Bronchus fibroblast of lung (primary cell): ENCODE measurements at places on chromosomes 2 and 18. TPM values are rescaled to one million over a fixed set of nuclear protein-coding genes. Genes with fewer than 3 reads are reported as not detected.

FHL2 gene
- total RNA-seq: 172 and 185 TPM in 2 replicates

MGAT4A gene
- not detected in 2 replicates for total RNA-seq

MEX3C gene
- 25.1 and 27.1 TPM in 2 replicates for total RNA-seq

FAM161A gene
- 1.9 and 3.4 TPM in 2 replicates for total RNA-seq

SEH1L gene
- total RNA-seq: 32.4 TPM in 2 replicates

CRACDL gene
- under 0.01 TPM in 1 of 2 replicates, not detected in the other for total RNA-seq

SLC8A1 gene
- total RNA-seq: 11.9 and 15.0 TPM in 2 replicates

RGPD3 gene
- total RNA-seq: under 0.01 TPM in 1 of 2 replicates, not detected in the other

EFR3B gene
- total RNA-seq: 0.15 and 0.50 TPM in 2 replicates

C2orf72 gene
- 1.3 TPM in 1 of 2 replicates, not detected in the other for total RNA-seq

SYT4 gene
- total RNA-seq: not detected in 2 replicates

AOX1 gene
- total RNA-seq: 27.8 and 36.7 TPM in 2 replicates

TMEM247 gene
- total RNA-seq: not detected in 2 replicates

GPBAR1 gene
- 0.17 TPM in 1 of 2 replicates, not detected in the other for total RNA-seq

CD226 gene
- total RNA-seq: under 0.01 TPM in 1 of 2 replicates, not detected in the other
